Dermis blood vessel endothelial cell (primary cell): ENCODE measurements at places on chromosomes 1 and 21. TPM values are rescaled to one million over a fixed set of nuclear protein-coding genes. Genes with fewer than 3 reads are reported as not detected.

- DNase-seq, result no peak
These were observed 4.9 kb downstream of the BCAN start for GRCh38 chr1:156646738-156647211.

IFNLR1 gene
- under 0.01 and 0.05 TPM in 2 replicates for total RNA-seq

DNA sequence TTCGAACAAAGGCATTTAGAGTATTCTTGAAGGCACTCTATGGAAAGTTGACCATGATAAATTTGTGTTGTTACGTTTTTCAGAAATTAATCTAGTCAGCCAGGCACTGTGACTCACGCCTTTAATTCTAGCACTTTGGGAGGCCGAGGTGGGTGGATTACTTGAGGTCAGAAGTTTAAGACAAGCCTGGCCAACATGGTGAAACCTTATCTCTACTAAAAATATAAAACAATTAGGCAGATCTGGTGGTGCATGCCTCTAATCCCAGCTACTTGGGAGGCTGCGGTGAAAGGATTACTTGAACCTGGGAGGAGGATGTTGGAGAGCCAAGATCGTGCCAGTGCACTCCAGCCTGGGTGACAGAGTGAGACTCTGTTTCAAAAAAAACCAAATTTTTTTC lies 130.6 kb upstream of the BRINP3 start:
- no peak for DNase-seq

DCST1 gene
- total RNA-seq, result not detected in 2 replicates

- DNase-seq, result no peak
These were observed 874.8 kb downstream of the KCNT2 start for GRCh38 chr1:195733408-195733807.

- DNase-seq, result no peak
These were observed 40.0 kb downstream of the SPTA1 start for GRCh38 chr1:158646465-158646864.
